ENCODE measurements at places on chromosomes 3 and 15. TPM values are rescaled to one million over a fixed set of nuclear protein-coding genes. Genes with fewer than 3 reads are reported as not detected.

DNA sequence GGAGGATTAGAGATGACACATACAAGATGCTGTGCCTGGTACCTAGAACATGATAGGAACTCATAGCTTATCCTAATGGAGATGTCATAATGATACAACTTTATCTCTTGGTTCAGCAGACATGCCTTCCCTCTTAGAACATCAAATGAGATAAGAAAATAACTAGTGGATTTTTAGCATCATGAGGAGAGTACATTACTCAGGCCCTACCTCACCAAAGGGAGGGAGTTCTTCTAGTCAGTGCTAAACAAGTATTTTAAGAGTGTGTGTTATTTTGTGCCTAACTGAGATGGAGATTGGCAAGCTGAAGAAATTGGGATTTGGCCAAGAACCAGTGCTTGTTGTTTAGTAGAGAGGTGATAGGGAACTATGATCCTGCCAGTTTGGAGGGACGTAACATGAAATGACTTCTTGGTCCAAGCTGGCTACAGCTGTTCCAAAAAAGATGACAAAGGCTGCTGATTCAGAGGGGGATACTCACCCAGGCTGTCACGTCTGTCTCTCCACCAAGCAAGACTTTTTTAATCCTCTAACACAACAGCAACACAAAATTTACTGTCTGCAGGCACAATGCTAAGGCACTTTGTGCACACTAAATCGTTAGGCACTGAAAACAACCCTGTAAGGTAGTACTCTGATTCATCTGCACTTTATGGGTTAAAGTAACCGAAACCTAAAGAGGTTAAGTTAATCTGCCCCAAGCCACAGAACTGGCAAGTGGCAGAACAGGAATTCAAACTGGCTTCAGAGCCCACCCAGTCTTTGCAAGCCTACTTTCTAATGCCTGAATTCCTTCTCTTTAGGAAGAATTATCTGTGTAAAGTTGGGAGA lies 126.5 kb downstream of the CMSS1 start:
- no peak for DNase-seq

The GNL3 gene
- 146 TPM for polyA plus RNA-seq

The COL8A1 gene
- not detected for polyA plus RNA-seq

DNA sequence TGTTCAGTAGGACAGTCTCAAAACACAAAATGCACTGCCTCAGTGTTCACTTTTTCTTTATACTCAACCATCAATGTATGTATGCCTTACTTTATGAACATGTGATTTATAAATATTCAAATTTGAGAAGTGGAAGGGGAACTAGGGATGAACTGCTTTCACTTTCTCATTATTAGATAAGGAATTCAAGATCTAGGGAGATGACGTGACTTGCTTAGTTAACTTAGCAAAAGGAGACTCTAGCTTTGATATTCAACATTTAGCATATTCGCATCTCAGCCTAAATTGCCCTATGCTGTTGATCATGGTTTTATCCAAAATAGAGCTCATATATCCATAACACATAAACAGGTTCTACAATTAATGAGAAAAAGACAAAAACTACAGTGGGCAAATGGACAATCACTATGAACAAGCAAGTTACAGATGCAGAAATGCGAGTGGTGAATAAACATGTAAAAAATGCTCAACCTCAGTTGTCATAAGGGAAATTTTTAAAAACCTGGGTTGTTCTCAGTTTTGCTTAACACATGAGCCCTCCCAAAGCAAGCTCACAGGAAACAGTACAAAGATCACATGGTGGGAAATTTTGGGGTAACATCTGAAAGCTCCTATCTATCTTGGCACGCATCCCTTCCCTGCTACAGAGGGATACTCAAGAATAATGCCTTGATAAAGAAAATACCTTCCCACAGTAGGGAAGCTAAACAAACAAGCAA lies 269.8 kb downstream of the THRB start:
- no peak for DNase-seq

The LRTM1 gene
- not detected for polyA plus RNA-seq

The ZSCAN29 gene
- polyA plus RNA-seq, result 12.7 TPM

The LSAMP gene
- polyA plus RNA-seq, result 0.22 TPM

The SCG5 gene
- 1.7 TPM for polyA plus RNA-seq

Data from A549 (cell line).